ENCODE measurements at places on chromosomes 1 and 21.

DNA sequence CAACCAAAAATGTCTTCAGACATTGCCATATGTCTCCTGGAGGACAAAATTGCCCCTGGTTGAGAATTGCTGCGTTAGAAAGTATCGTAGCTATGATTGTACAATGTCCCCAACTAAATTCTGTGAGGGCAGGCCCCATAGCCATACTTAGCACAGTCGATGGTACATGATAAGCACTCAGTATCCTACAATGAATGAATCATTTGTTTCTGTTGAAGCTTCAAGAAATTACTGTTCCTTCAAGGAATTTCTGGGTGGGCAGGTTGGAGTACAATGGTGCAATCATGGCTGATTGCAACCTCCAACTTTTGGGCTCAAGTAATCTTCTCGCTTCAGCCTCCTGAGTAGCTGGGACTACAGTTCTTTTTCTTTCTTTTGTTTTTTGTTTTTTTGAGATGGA lies 4.7 kb downstream of the CAP1 start:
- no peak for DNase-seq

DNA sequence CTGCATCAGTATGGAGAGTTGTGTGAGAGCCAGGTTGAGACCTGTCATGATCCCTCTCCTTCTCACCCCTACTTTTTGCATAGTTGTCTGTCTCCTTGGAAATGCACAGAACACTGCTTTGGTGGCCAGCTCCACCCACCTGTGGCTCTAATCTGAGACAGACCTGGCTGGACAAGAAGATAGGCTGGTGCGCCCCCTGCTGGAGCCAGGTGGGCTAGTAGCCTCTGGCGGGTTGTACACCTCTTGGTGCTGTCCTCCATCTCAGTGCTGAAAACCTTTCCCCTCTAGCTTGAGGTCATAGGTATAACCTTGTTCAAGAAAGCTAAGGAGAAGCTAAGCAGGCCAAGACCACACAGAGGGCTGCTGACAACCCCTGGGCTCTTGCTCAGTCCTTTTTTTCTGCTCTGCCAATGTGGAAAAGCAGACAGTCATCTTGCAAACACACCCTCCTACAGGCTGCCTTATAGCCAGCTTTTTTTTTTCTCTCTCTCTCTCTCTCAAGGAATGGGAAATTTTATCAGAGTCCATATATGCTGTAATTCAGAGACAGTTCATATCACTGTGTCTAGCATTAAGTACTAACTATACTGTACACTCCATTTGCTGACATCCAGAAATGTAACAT lies 58.8 kb upstream of the SPATA6 start:
- peak; percentile 67 for DNase-seq

- DNase-seq = no peak
Measured at GRCh38 chr1:242189591-242189990, 190.7 kb upstream of the MAP1LC3C start.

DNA sequence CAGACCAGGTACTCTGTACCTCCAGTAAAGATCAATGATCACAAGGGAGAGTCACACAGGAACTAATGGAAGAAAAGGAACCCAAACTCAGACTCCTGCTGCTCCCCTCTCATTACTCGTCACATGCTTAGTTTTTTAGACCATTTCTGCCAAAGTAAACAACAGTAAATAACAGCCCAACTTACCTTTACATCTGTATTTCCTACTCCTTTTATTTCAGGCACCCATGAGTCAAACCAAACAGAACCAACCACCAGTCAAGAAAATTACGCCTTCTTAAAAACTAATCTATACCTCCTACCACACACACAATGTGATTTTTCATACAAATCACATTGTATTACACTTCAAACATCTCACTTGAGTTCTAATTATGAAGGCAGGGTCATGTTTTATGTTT lies 61.4 kb upstream of the HTR1D start:
- no peak for DNase-seq

DNA sequence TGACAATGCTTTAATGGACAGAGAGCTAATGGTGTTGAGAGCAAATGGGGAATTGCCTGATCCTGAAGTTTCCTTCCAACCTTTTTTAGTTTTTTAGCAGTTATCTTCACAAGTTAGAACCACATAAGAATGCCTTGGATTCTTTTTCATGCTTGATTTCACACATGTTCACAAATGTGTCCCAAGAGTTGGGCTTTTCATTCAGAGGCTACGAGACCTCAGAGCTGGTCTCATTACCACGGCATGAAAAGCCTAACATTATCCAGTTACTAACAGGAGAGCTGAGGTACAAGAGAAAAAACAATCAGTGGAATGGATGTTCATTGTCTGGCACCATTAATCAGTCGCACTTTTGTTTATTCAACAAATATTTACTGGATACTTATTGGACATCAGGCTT lies 340.6 kb downstream of the ZNF326 start:
- DNase-seq = no peak

DNA sequence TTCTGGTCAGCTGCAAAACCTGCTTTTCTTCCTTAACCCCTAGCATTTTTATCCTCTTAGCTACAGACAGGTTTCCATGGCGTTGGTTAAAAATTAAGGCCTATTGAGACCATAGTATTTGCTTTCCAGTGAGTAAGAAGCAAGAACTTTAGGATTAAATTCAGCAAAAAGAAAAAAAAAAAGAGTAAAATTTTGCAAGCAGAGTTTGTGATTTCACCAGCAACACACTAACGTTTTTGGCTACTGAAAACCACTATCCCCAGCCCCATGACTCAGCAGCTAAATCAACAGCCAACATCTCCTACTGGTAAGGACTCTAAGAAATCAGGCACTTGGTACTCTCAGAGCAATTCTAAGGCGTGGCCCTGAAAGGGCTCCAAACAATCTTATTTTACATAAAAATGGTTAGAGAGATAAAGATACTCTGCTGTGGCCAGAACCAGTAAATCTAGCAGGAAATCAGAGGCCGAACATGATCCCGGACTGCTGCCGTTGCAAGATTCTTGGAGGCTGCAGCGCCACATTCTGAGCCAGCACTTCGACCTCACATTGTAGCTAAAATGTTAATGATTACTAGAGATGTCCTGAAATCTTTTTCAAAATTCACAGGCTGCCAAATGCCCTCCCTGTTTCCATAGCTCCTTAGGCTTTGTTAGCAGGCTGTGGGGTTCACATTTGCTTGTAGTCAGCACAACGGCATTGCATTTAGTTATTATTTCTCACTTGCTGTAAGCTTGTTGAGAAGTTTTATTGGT lies 1.6 kb upstream of the ENO1 start:
- no peak for DNase-seq

DNA sequence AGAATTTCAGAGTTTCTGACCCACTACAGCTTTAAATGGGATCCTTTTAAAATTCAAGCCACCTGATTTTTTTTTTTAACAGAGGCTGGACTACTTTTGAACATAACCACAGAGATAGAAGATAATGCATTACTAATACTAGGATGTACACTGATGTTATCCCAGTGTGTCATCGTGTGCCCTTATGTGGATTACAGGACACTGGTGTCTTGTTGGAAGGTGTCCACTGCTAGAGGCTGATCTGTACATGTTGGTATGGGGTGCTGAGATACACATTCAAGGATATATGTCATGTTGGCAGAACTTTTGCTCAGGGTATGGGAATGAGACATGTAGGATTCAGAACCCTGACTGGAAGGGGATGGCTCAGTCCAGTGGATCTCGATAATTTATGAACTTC lies 56.3 kb downstream of the INAVA start:
- no peak for DNase-seq

DNA sequence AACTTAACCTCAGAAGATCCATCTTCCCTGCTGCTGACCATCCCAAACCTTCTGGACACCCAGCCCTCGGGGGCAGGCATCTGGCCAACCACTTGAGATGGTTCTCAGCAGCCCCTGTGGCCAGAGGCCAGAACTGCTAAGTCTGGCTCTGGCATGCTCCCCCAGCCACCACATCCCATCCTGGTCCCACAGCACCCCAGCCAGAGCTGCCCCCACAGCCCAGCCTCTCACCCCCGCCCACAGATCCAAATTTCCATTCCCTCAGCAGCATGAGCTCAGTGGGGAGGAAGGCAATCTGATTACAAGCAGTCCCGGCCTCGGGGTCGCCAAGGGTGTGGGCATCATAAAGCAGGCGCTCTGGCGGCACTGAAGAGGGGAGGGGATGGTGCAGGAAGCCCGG lies 45.6 kb downstream of the GLIS1 start:
- DNase-seq = no peak

DNA sequence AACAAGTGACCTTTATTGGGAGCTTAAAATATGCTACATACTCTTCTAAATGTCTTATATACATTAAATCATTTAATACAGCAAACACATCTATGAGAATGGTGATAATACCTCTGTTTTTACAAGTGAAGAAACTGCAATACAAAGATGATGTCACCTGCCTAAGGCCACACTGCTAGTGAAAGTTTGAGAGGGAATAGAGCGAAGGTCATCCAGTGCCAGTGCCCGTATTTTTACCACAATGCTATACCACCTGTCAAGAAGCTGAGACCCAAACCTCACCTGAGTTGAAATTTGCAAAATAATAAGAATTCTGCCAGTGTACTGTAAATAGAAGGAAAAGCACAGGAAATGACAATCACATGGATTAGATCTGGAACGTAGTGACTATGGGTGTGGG lies 200.4 kb upstream of the TMPRSS15 start:
- DNase-seq = no peak

GRCh38 chr1:15432324-15432723 lies 5.9 kb upstream of the CTRC start:
- DNase-seq = no peak

GRCh38 chr1:200115532-200115931 lies 88.0 kb downstream of the NR5A2 start:
- DNase-seq = no peak

- DNase-seq = no peak
Measured at GRCh38 chr1:204255966-204256365, 42.2 kb upstream of the GOLT1A start.

GRCh38 chr1:175174309-175175102 lies 18.1 kb downstream of the KIAA0040 start:
- DNase-seq = no peak

GRCh38 chr1:63674238-63674864 lies 81.1 kb downstream of the PGM1 start:
- no peak for DNase-seq

DNA sequence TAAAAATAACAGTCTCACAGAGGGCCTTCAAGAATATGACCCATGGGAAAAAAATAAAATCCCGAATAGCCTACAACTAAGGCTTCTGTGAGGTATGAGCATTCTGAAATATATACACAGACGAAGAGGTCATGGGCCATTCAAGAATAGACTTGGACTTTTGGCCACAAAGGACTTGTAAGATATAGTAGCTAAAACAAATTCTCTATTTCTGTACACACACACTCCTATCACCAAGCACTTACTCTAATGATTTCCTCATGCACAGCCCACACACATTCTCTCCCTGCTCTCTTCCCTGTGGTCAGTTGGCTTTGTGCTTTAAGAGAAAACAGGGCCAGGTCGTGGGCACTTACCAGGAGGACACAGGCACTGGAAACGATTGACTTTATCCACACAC lies 69.7 kb upstream of the ADAM30 start:
- DNase-seq = no peak

DNA sequence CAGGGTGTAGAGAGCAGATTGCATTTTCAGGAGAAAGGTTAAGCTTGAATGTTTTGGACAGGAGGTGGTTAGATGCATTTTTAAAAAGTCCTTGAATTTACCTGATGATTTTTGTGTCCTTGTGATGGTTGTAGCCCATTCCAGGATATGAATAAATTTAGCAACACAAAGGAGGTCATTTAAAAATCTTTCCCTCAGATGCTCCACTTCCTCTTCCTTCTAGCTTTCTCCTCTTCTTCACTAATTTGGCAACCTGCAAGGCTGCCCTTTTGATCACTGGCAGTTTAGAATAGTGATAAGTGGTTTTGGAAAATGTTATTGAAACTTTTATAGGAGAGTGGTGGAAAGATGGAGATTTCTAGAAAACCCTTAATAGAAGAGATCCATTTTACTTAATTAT lies 124.0 kb downstream of the LMO4 start:
- DNase-seq = no peak

GRCh38 chr1:180527101-180527669 lies 24.8 kb upstream of the ACBD6 start:
- DNase-seq = no peak

- no peak for DNase-seq
Measured at GRCh38 chr1:226903819-226904716, 33.7 kb downstream of the PSEN2 start.

- no peak for DNase-seq
Measured at GRCh38 chr1:240980342-240980741, 368.4 kb upstream of the GREM2 start.

DNA sequence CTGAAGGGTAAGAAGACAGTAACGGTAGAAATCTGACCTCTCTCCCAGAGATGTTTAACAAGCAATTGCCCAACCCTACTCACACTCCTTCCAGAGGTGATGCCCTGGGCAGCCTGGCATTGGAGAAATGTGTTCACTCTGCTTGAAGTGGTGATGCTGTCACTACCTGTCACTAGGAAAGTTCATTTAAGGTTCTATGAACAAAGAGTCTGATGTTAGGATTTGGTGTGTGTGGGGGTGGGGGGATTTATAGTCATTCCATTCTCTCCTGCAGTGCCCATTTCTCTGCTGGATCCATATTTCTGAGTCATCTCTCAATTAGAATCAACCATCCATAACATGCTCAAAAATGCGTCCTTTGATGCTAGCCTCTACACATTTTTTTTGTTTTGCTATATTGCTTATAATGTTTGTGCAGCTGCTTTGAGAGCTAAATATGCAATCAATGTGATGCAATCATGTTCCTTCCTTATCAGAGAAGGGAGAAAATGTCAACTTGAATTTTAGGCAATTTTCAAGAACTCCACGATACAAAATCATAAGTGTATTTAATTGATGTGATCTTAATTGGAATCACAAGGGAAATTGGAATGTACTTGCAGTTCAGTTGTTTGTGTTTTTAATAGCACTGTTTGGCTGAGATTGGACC lies 173.9 kb downstream of the DUSP10 start:
- no peak for DNase-seq

GRCh38 chr1:227170361-227171166 lies 147.7 kb downstream of the CDC42BPA start:
- DNase-seq = no peak

DNA sequence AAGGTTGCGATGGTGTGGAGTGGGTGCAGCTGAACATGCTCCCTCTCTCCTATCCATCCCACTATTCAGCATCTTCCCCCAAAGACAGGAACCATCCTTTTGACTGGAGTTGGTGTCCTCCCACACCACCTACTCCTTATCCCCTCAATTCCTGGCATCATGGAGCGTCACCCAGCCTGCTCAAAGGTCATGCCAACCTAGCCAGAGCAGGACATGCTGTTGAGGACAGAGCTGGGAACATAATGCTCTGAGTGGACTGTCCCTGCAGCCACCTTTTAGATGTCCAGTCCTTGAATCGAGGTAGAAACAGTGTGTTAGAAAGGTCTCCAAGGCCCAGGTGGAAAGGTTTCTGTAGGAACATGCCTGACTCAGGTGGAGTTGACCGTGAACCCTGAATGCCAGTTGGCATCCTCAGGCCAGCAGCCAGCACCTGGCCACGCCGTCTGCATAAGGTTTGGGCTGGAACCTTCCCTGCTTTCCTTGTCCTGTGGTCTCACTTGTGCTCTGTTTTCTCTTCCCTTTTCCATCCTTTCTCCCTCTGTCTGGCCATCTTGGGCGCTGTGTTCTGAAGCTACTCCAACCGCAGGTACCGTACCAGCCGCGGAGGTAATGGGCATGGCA lies 52.2 kb upstream of the CNTN2 start:
- no peak for DNase-seq
